ENCODE measurements at places on chromosomes 12 and 14. TPM values are rescaled to one million over a fixed set of nuclear protein-coding genes. Genes with fewer than 3 reads are reported as not detected.

DNA sequence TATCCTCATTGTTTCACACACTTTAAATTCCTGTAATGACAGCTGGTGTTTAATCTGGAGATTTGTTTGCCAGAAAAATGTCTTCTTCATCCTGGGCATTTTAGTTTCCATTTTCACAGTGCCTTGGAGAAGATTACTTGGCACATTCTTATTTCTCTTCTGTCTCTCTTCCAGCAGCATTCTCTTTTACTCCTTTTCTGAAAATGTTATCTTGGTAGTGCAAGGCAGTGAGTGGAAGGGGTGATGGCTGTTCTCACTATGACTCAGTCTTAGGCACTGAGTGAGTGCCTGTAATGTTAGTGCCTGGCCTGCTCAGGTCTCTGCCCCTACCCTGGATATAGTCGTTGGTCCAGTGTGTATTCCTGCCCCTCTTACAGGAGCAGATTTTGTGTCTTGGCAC is 13.1 kb downstream of the CLECL1 start:
- no peak for DNase-seq
- no peaks in the 10 kb centered on the region for H3K4me1 ChIP-seq
- no peaks in the 10 kb centered on the region for H3K36me3 ChIP-seq
- no peaks in the 10 kb centered on the region for H3K27me3 ChIP-seq

DNA sequence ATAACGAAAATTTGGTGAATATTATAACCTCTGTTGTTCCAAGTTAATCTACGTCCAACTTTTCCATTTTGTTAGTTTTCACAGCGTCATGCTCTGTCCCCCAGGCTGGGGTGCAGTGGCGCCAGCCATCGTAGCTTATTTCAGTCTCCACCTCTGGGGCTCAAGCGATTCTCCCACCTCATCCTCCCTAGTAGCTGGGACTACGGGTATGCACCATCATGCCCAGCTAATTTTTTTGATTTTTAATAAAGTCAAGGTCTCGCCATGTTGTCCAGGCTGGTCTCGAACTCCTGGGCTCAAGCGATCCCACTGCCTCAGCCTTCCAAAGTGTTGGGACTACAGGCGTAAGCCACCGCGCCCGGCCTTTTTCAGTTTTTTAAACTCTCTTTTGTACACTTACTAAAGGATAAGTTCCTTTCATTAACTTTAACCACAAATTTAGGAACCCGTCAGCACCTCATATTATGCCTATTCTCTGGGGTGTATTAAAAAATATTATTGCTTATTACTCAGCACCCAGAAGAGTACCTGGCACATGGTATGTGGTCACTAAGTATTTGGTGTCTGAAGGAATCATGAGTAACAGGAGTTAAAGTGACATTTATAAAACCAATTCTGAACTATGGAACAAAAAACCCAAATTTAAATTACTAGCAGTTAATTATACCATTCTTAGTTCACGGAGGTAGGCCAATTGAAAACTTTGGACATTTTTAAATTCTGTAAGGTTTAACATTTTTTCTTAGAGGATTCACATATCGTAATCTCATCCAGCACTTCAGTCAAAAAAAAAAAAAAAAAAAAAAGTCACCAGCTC is 925 bp upstream of the MIPOL1 start:
- no peaks in the 10 kb centered on the region for H3K36me3 ChIP-seq
- H3K4me3 ChIP-seq: peak overlapping the region; percentile 66
- H3K27ac ChIP-seq: peak overlapping the region; percentile 71
- no peak for DNase-seq

DNA sequence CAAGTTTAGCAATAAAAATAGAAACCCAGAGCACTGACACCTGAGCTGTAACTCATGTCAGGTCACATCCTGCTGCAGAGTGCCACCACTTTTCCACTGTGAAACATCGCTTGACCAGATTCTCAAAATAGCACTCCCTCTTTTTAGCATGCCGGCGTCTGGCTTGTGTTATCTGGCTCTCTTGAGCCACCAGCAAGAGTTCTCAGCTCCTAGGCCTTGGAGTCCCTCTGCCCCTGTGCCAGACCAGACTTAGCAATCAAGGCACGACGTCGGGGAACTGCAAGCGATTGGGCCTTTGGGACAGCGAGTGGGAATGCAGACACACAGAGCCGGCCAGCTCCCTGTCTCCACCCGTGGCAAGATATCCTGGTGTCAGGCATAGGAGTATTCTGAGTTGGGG is 52.5 kb downstream of the SPIC start:
- no peak overlapping the region for H3K27ac ChIP-seq
- H3K4me1 ChIP-seq: no peaks in the 10 kb centered on the region
- H3K4me3 ChIP-seq: no peak overlapping the region

GRCh38 chr12:104694711-104695110 is 238.0 kb downstream of the CHST11 start:
- DNase-seq: no peak
- H3K4me3 ChIP-seq: no peak overlapping the region

GRCh38 chr14:75181293-75182062 is 5.1 kb upstream of the TMED10 start:
- H3K36me3 ChIP-seq: no peaks in the 10 kb centered on the region
- no peak overlapping the region for H3K27ac ChIP-seq
- H3K27me3 ChIP-seq: no peaks in the 10 kb centered on the region
- no peak for DNase-seq

- DNase-seq: no peak
- no peaks in the 10 kb centered on the region for H3K4me1 ChIP-seq
- no peaks in the 10 kb centered on the region for H3K36me3 ChIP-seq
- H3K27ac ChIP-seq: no peak overlapping the region
- H3K27me3 ChIP-seq: no peaks in the 10 kb centered on the region
Observed at GRCh38 chr14:30129807-30130206, 202.2 kb upstream of the PRKD1 start.

- H3K27ac ChIP-seq: no peak overlapping the region
- no peak for DNase-seq
- H3K4me1 ChIP-seq: no peaks in the 10 kb centered on the region
Observed at GRCh38 chr14:92519246-92520101, 5.9 kb downstream of the RIN3 start.

DNA sequence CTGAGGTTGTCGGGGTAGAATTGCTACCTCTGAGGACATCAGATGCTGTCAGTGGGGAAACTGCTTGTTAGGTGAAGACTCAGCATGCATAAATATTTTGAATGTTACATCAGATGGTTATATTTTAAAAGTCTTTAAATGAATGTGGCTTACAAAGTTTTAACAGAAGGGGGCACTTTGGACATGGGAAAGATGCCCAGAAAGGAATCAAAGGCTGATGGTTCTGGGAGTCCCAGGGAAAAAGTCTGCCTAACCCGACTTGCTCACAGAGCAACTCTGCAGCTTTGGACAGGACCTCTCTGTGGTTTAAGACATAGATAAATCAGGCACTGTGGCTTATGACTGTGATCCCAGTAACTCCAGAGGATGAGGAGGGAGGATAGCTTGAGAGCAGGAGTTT is 474.9 kb downstream of the ATP23 start:
- peaks cover 88% of the 10 kb centered on the region for H3K27me3 ChIP-seq
- no peak overlapping the region for H3K27ac ChIP-seq
- H3K4me3 ChIP-seq: no peak overlapping the region
- DNase-seq: peak; percentile 84
- no peaks in the 10 kb centered on the region for H3K36me3 ChIP-seq
- H3K4me1 ChIP-seq: no peaks in the 10 kb centered on the region

DNA sequence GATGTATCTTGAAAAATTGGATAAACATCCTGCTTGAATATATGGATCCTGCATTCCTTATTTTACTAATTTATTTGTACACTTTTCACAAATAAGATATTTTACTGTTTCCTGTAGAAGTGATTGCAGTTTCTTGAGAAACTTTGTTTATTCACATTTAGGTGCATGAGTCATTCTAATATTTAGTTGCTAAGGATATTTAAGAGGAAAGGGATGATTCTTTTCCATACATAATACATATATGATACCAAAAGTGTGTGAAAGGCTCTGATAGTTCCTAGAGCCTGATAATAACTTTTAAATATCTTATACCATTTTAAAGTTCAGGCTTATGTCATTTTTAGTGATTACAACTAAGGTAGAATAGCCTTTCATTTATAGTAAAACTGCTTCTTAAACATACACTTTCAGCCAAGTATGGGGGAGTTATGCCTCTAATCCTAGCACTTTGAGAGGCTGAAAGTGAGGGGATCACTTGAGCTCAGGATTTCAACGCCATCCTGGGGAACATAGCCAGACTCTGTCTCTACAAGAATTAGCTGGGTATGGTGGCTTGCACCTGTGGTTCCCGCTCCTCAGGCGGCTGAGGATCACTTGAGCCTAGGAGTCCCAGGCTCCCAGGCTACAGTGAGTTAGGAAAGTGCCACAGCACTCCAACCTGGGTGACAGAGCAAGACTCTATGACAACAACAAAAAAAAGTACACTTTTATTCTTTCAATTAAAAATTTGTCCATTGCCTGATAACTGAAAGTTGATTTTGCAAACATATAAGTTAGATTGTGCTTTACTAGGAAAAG is 262.6 kb upstream of the LRIG3 start:
- H3K27me3 ChIP-seq: no peaks in the 10 kb centered on the region
- H3K27ac ChIP-seq: no peak overlapping the region
- peaks cover 8% of the 10 kb centered on the region for H3K4me1 ChIP-seq
- no peak overlapping the region for H3K4me3 ChIP-seq
- DNase-seq: no peak

DNA sequence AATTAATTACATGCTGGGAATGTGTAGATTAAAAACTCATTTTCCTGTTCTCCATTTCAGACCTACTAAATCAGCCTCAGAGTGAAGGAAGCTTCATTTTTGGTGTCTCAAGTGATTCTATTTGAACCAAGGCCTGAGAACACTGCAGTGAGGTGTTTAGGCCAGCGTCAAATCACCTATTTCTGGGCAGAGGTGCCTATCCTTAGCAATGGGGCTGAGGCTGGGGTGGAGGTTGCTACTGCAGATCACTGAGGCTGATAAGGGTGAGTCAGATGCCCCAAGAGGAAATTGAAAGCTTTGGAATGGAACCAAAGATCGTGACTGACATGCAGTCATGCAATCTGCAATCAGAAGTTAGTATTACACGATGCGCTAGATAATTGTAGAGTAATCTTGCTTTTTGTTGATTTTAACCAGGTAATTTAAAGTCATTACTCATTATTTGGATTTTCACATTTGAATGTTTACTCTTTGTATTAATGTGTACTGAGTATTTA is 4.4 kb downstream of the TXNRD1 start:
- no peaks in the 10 kb centered on the region for H3K27me3 ChIP-seq
- DNase-seq: peak; percentile 31
- H3K36me3 ChIP-seq: no peaks in the 10 kb centered on the region
- peaks cover 12% of the 10 kb centered on the region for H3K4me1 ChIP-seq
- H3K4me3 ChIP-seq: no peak overlapping the region

DNA sequence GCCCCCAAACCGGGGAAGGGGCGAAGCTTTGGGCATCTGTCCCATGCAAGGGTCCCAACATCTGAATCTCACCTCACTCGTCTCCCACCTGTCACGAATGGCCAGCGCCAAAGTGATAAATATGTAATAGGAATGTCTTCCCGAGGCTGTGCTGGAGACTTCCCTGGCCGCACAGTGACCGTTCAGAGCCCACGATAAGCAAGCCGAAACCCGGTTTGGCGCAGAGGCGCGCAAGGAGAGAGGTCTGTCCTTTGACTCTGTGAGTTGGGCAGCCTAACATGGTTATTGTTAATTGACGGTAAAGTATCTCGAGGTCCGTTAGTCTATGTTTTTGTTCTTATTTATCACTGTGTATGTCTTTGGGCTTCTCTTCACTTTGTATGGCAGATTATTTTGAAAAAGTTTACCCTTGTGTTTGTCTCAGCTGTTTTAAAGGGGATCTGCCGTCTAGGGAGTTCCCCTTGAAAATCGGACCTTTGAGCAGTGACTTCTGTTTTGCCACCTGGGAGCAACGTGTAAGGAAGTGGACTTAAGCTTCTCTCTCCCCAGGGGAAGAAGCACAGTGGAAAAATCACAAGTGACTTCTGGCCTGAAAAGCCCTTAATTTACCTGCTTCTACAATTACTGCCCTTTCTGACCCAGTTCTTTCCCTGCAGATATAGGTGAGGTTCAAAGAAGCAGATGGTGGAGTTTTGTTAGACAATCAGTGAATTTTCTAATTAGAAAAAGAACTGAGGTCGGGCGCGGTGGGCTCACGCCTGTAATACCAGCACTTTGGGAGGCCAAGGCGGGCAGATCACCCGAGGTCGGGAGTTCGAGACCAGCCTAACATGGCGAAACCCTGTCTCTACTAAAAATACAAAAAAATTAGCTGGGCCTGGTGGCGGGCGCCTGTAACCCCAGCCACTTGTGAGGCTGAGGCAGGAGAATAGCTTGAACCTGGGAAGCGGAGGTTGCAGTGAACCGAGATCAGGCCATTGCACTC is 1.1 kb upstream of the TM9SF1 start:
- no peak for DNase-seq
- peak overlapping the region; percentile 89 for H3K4me3 ChIP-seq
- no peaks in the 10 kb centered on the region for H3K27me3 ChIP-seq
- 0 out of 2 replicates have a peak, but pooled peaks cover 5% of the 10 kb centered on the region for H3K4me1 ChIP-seq

GRCh38 chr14:58395812-58396788 is at the start of gene TOMM20L:
TOMM20L (plus strand) TSS chr14:58395930; CDS start chr14:58395958, 28 bp downstream.
- no peaks in the 10 kb centered on the region for H3K4me1 ChIP-seq
- H3K36me3 ChIP-seq: no peaks in the 10 kb centered on the region
- H3K27me3 ChIP-seq: no peaks in the 10 kb centered on the region
- peak within 1 kb of the TSS; percentile 49 for H3K4me3 ChIP-seq

- H3K27ac ChIP-seq: no peak overlapping the region
- no peak for DNase-seq
- no peak overlapping the region for H3K4me3 ChIP-seq
- H3K36me3 ChIP-seq: no peaks in the 10 kb centered on the region
Observed at GRCh38 chr14:60353420-60353819, 104.4 kb downstream of the PPM1A start.

Gene VWF
- total RNA-seq: 0.73 TPM

Gene LHX5
- total RNA-seq: not detected

Gene DERA
- total RNA-seq: 47.0 TPM

Gene MEG3
- total RNA-seq: 419 TPM

Gene IFI27
- 0.55 TPM for total RNA-seq

Gene MSI1
- 4.8 TPM for total RNA-seq

Gene C14orf132
- total RNA-seq: not detected

Gene FBLN5
- 29.6 TPM for total RNA-seq

Gene TOMM20L
- total RNA-seq: not detected

Gene LRRC10
- not detected for total RNA-seq

Gene CORO1C
- 113 TPM for total RNA-seq

Gene PSMC6
- 156 TPM for total RNA-seq

All from SJCRH30 (cell line).